ENCODE measurements at places on chromosomes 16 and 17. TPM values are rescaled to one million over a fixed set of nuclear protein-coding genes. Genes with fewer than 3 reads are reported as not detected.

- no peaks in the 10 kb centered on the region for H3K27me3 ChIP-seq
- DNase-seq: peak; percentile 14
- no peak overlapping the region for H3K27ac ChIP-seq
- no peaks in the 10 kb centered on the region for H3K4me1 ChIP-seq
- H3K4me3 ChIP-seq: no peak overlapping the region
These were observed 52.6 kb downstream of the ZFHX3 start for GRCh38 chr16:72995151-72995881.

The HAS3 gene
- total RNA-seq: 0.74 TPM

DNA sequence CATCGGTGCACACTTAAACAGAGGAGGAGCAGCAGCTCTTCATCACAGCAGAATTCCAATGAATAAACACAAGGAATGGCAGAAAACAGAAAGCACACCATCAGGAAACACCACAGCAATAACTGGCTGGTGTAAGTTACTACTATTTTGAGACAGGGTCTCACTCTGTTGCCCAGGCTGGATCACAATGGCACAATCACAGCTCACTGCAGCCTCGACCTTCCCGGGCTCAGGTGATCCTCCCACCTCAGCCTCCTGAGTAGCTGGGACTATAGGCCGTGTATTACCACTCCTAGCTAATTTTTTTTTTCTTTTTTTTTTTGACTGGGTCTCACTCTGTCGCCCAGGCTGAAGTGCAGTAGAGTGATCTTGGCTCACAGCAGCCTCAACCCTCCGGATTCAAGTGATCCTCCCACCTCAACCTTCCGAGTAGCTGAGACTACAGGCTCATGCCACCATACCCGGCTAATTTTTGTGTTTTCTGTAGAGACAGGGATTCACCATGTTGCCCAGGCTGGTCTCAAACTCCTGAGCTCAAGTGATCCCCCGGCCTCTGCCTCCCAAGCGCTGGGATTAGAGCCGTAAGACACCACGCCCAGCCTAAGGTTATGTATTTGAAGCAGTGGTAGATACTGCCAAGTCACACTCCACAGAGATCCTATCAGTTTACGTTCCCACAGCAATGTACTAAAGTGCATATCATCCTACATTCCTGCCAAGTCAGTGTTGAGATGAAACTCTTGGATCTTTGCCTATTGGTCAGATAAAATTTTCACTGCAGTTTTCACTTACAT lies 20.7 kb downstream of the TRAP1 start:
- H3K4me3 ChIP-seq: no peak overlapping the region
- peaks cover 35% of the 10 kb centered on the region for H3K36me3 ChIP-seq
- H3K27ac ChIP-seq: no peak overlapping the region
- no peak for DNase-seq
- no peaks in the 10 kb centered on the region for H3K27me3 ChIP-seq

GRCh38 chr17:1557355-1558095 lies 5.1 kb downstream of the PITPNA start:
- H3K4me1 ChIP-seq: peaks cover 29% of the 10 kb centered on the region
- H3K36me3 ChIP-seq: peaks cover 4% of the 10 kb centered on the region
- DNase-seq: no peak
- H3K4me3 ChIP-seq: no peak overlapping the region

The BCO1 gene
- not detected for total RNA-seq

DNA sequence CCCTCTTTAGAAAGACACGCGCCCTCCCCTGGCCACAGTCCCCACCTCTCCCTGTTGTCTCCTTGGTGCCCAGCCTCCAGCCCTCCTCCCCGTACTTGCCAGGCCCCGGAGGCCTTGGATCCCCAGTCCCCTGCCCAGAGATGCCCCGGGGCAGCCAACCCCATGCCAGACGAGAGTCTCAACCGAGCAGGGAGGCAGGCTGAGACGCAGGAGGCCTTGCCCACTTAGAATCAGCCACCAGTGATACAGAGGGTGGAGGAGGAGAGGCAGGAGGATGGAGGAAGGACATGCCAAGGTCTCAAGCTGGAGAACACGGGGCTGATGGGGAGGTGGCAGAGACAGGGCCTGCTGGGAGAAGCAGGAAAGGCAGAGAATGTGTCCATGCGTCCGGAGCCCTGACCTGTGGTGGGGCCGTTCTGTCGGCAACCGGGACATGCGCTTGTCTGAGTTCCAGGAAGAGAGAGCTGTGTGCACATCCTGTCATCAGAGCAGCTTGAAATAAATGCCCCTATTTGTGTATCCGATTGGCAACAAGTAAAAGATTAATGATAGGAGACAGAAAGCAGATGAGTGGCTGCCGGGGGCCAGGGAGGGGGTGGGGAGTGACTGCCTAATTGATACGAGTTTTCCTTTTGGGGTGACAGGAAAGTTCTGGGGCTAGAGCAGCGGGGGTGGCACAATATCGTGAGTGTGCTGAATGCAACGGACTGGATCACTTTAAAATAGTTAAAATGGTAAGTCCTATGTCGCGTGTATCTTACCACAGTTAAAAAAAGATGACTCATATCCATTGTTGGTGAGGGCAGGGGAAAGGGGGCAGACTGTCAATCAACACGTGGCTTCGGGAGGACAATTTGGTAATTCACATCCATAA lies 44.7 kb upstream of the MEAK7 start:
- H3K27ac ChIP-seq: peak overlapping the region; percentile 96
- peaks cover 63% of the 10 kb centered on the region for H3K36me3 ChIP-seq
- peaks cover 62% of the 10 kb centered on the region for H3K4me1 ChIP-seq
- DNase-seq: peak; percentile 62
- peak overlapping the region; percentile 84 for H3K4me3 ChIP-seq
- no peaks in the 10 kb centered on the region for H3K27me3 ChIP-seq

DNA sequence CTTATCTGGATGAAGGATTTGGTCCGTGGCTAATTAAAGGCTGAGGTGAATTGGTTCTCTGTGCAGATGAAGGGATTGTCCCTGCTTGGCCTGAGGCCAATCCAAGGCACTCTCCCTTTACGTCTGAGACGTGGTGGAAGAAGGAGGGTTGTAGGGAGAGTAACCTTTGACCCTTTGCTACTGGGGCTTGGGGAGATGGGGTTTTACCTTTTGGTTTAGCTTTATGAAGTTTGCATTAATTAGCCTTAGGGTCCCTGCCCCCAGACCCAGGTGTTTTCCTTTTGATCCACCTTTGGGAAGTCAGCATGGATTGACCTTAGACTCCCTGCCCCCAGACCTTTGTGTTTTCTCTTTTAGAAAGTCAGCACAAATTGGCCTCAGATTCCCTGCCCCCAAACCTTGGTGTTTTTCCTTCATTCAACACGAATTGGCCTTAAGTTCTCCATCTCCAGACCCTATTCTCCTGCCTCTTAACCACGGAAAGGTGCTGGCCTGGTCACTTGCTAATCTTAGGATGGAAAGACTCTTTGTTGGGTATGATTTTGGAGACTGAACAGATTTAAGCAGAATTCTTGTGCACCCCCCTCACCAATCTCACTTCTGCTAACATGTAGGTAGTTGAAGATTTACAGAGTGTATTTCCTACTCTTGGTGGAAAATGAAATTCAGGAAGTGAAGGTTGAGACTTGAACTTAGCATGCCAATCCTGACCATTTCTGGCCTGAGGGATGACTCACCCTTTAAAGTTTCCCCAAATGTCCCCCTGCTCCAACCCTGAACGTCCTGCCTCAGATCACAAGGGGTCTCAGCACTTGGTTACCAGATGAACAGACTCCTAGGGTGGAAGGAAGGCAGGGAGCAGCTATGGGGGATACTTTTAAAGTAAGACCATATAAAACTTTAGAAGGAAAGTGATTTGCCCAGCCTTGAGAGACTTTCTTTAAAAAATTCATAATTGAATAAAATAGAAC lies 23.1 kb upstream of the MMD start:
- no peak for DNase-seq
- H3K27me3 ChIP-seq: peaks cover 5% of the 10 kb centered on the region
- H3K4me1 ChIP-seq: peaks cover 7% of the 10 kb centered on the region

- H3K27ac ChIP-seq: no peak overlapping the region
- no peak overlapping the region for H3K4me3 ChIP-seq
- no peaks in the 10 kb centered on the region for H3K27me3 ChIP-seq
- H3K4me1 ChIP-seq: peaks cover 75% of the 10 kb centered on the region
- DNase-seq: no peak
- peaks cover 61% of the 10 kb centered on the region for H3K36me3 ChIP-seq
These were observed 6.2 kb downstream of the PHF12 start for GRCh38 chr17:28944862-28945741.

The SMIM5 gene
- 0.14 TPM for total RNA-seq

DNA sequence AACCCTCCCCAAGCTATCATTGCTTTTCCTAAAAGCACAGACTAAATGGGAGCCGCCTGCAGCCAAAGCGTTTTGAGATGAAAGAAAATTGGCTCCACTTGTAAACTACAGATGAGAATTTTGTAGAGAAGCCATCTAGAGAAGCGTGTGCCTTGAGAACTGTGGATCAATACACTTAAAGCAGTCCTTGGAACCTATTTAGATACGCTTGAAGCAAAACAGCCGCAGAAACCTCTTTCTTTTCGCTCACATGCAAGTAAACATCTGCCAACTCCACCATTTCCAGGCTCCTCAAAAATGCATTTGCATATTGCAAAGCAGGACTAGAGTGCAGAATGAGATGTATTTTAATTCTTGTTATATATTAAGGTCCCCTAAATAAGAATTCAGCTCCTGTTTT lies 13.1 kb downstream of the KIAA0513 start:
- no peak overlapping the region for H3K27ac ChIP-seq
- DNase-seq: no peak
- peaks cover 8% of the 10 kb centered on the region for H3K4me1 ChIP-seq
- no peaks in the 10 kb centered on the region for H3K27me3 ChIP-seq

GRCh38 chr17:22142091-22142490 lies 449.8 kb downstream of the KCNJ18 start:
- H3K36me3 ChIP-seq: no peaks in the 10 kb centered on the region
- H3K4me1 ChIP-seq: no peaks in the 10 kb centered on the region
- no peak overlapping the region for H3K27ac ChIP-seq
- H3K27me3 ChIP-seq: no peaks in the 10 kb centered on the region
- DNase-seq: no peak
- H3K4me3 ChIP-seq: no peak overlapping the region

The RPH3AL gene
- 0.64 TPM for total RNA-seq

GRCh38 chr16:64225696-64226095 lies 896.2 kb downstream of the CDH11 start:
- H3K27ac ChIP-seq: no peak overlapping the region
- no peak for DNase-seq
- H3K27me3 ChIP-seq: no peaks in the 10 kb centered on the region
- H3K4me3 ChIP-seq: no peak overlapping the region

GRCh38 chr16:73306901-73307413 lies 259.0 kb upstream of the ZFHX3 start:
- no peak overlapping the region for H3K27ac ChIP-seq
- H3K27me3 ChIP-seq: no peaks in the 10 kb centered on the region
- no peak for DNase-seq
- H3K4me3 ChIP-seq: no peak overlapping the region

DNA sequence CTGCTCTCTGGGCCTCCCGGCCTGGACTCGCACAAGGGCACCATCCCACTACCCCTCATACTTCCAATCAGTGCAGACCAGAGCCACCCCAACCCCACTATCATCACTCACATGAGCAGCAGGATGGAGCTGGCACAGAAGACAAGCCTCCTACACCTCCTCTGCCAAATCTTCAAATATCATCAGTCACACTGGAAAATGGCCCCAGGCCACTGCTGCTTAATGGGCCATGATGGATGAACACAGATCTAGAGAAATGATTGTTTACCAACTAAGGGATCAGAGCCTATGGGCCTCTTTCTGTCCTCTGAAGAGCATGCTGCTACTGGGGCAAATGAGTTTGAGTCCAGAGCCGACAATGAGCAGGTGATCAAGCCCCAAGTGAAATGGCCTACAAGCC lies 165.5 kb downstream of the GRIN2A start:
- DNase-seq: no peak
- peaks cover 4% of the 10 kb centered on the region for H3K27me3 ChIP-seq
- H3K27ac ChIP-seq: no peak overlapping the region
- no peak overlapping the region for H3K4me3 ChIP-seq

DNA sequence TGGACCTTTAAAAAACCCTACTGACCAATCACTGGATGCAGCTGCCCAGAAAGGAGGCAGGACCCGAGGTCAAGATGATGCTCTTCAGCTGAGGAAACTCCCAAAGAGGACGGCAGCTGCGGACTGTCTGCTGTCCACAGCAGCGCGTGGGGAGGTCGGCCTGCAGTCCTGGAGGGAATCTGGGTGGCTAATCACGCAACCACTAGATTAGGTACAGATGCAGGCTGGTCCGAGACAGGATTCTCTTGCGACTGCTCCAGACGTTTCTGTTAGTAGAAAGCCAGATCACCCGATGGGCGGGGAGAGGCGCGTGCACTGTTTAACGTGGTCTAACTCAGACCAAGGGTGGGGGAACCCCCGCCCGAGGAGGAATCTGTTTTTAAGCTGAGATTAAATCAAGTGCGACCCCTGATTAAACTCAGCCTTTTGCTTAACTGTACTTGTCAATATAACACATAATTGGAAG lies 8.8 kb downstream of the CTRB2 start:
- no peaks in the 10 kb centered on the region for H3K36me3 ChIP-seq
- H3K4me1 ChIP-seq: peaks cover 15% of the 10 kb centered on the region
- H3K27me3 ChIP-seq: peaks cover 22% of the 10 kb centered on the region
- no peak overlapping the region for H3K27ac ChIP-seq
- H3K4me3 ChIP-seq: no peak overlapping the region
- DNase-seq: no peak

GRCh38 chr16:78494674-78495073 lies 395.2 kb downstream of the WWOX start:
- DNase-seq: no peak
- no peaks in the 10 kb centered on the region for H3K27me3 ChIP-seq
- no peaks in the 10 kb centered on the region for H3K4me1 ChIP-seq
- H3K27ac ChIP-seq: no peak overlapping the region
- H3K36me3 ChIP-seq: peaks cover 6% of the 10 kb centered on the region

- no peak overlapping the region for H3K4me3 ChIP-seq
- DNase-seq: no peak
- no peaks in the 10 kb centered on the region for H3K36me3 ChIP-seq
- no peak overlapping the region for H3K27ac ChIP-seq
- peaks cover 3% of the 10 kb centered on the region for H3K27me3 ChIP-seq
- H3K4me1 ChIP-seq: no peaks in the 10 kb centered on the region
These were observed 68.8 kb upstream of the GCSH start for GRCh38 chr16:81164958-81165357.

DNA sequence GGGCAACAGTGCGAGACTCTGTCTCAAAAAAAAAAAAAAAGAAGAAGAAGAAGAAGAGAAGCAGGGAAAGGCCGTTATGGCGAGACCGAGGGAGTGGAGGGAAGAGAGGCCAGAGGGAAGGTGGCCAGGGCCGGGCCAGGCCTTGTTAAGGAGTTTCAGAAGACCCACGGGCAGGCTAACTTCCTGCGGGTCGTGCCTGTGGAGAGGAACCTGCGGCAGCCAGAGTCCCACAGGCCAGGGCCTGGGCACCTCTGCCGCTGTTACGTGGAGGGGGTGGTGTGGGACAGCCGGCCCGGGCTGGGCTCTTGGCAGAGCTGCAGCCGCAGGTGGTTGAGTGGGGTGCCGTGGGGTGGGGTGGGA lies 5.4 kb downstream of the WDR81 start:
- no peaks in the 10 kb centered on the region for H3K27me3 ChIP-seq
- peak overlapping the region; percentile 28 for H3K27ac ChIP-seq
- no peak overlapping the region for H3K4me3 ChIP-seq
- peaks cover 9% of the 10 kb centered on the region for H3K36me3 ChIP-seq

All from activated naive CD8-positive, alpha-beta T cell treated with anti-CD3 and anti-CD28 coated beads for 36 hours (primary cell).